BJ (cell line): ENCODE measurements at places on chromosomes 11 and 22.

DNA sequence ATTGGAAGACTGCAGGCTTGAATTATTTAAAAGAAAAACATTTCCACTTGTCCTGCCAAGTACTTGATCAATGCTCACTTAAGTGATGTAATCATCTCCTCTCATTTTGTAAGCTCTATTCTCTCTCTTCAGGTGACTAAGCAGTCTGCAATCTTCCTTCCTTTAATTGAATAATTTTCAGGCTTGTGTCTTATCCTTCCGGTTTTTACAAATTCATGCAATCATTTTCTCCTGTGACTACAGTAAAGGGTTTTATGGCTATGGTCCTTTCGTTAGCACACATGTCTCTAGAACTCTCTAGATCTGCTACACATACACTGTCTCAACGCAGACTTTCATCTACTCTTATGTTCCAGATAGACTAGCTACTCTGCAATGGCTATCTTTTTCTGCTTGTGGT is 12.6 kb upstream of the UPB1 start:
- peak; percentile 54 for DNase-seq

DNA sequence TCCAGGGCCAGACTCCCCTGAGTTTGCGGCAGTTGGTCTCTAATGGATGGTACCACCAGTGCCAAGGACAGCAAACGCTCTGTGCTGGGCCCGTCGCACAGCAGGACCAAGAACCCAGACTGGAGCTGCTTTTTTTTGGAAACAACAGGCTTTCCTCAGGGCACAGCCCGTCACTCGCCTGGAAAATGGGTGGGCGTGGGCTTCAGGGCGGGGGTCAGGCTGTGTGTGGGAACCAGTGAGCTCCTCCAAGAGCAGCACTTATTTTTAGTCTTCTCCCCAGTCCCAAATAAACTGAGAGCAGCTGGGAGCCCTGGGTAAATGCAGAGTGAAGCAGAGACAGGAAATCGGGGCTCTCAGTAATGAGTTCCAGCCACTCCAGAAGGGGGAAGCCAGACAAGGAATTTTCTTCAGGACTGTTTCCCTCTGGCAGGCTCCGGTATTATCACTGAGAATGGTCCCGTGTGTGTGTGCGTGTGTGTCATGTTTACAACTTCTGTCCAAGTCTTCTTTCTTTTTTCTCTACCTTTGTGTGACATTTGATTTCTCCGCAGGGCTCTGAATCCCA is 63.0 kb downstream of the PPFIBP2 start:
- DNase-seq = no peak

DNA sequence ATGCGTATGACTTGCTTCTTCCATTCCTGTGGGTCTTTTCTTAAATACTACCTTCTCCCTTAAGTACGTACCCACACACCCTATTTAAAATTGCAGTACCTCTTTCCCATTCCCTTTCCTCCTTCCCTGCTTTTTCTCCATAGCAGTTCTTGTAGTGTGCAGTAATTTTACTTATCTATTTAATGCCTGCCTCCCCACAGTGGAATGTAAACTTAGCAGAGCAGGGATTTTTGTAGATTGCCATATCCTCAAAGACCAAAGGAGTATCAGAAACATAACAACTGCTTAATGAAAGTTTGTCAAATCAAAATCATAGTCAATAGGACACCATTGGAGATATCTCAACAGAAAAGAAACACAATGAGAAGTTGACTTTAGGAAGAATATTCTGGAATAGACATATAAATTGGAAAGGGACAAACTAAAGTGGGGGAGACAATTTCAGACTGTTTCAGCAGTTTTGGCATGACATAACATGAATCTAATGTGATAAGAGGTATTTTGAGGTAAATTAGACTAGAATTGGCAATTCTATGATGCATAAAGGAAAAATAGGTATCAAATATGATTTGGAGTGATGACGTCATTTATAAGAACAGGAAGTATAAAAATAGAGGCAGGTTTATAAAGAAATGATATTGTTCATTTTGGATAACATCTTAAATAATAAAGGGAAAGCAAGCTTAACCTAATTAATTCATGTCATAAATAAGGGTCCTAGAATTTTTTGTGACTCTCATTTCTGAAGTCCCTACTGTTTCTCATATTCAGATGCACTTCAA is 188.4 kb downstream of the SOX6 start:
- DNase-seq = no peak

- DNase-seq = no peak
Observed at GRCh38 chr22:27115816-27116256, 458.4 kb downstream of the MIAT start.

DNA sequence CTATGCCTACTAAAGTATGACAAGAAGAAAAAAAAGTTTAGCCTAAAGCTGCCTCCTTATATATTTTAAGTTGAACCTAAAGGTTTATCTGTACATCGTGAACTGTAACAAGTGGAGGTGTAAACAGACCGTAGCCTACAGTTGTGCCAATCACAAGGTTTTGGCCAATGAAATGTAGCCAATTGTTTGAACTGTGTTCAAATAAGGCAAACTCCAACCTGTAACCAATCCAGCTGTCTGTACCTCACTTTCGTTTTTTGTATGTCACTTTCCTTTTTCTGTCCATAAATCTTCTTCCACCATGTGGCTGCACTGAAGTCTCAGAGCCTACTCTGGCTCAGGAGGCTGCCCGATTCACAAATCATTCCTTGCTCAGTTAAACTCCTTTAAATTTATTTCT is 6.8 kb upstream of the EI24 start:
- DNase-seq = no peak

- no peak for DNase-seq
Observed at GRCh38 chr22:38870312-38870741, 1.7 kb downstream of the CBX6 start.

DNA sequence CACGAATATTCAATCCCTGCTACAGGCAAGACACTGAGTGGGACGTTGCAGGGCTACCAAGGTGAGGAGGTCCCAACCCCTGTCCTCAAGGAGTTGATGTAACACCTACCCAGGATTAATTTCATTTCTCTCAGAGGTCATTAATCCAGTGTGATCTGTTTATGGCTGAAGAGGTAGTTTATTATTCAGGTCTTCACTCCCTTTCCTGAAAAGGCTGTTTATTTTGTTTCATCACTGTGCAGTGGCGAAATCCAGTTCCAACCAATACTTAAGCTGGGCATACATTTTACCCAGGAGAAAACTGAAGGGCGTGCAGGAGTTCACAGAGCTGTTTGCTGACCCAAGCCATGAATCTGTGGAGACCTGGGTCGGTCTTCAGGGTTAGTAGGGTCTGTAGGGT is 2.7 kb upstream of the PTPRJ start:
- no peak for DNase-seq

DNA sequence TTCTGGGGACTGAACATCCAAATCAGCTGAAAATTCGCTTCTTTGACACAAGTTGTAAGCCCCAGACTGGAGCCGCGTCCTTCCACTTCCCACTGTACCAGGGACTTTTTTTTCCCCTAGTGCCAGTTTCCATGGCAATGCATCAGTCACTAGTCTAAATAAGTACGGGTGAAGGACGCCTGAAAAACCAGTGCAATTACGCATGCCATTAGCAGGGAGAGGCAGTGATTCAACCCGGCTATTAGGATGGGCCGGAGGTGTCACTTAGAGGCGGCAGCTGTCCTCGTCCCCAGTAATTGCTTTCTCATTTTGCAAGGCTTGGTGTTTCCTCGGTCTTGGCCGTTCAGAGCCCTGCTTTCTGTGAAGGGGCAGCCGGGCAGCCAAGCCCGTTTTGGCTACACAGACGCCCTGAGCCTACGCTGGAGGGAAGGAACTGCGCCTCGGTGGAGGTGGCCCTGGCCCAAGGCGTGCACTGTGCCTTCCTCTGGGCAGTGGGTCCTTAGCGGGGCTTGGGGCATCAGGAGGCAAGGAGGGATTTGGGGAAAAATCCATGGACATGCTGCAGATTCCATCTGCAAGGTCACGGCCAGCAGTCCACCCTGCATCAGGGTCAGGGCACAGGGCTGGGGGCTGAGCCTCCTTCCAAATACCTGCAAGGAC is 319.7 kb downstream of the CTTN start:
- DNase-seq = no peak

GRCh38 chr22:32803020-32803737 is 1.7 kb downstream of the TIMP3 start:
- DNase-seq = no peak

- no peak for DNase-seq
Observed at GRCh38 chr11:73750228-73750627, 10.6 kb downstream of the RAB6A start.
